ENCODE measurements at places on chromosomes 4 and X.

DNA sequence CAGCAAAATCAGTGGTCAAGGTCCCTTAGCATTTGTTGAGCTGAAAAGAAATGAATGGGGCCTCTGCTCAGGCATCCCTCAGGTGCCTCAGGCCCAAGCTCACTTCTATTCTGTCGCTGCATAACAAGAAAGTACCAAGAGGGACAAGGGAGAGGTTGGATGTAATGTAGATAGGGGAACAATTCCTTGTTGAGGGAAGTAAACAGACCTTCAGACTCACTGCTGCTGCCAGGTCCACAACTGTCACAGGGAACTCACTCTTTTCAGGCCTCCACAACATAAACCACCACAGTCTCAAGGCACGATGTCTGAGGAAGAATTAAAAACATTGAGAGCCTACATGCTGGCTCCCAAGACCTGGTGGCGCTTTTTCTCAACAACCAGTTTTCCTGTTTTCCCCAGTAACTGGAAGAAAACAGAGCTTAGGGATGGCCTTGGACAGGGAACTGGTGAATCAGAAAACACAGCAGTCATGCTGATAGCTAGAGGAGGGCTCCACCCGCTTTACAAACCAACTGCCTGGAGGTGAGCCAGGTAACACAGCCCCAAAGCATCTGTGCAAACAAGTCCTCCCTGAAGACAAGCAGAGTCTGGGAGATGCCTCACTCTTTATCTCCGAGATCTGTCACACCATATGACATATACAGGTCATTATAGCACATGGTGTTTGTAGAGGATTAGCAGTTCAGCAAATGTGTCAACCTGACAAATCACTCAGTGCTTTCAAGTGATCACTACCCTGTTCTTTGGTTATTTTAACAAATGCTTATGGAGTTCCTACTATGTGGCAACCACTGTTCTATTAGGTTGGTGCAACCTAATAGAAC, 14.3 kb upstream of the AWAT1 start:
- DNase-seq: no peak

- no peak for DNase-seq
Measured at GRCh38 chr4:4720646-4721045, 138.8 kb upstream of the MSX1 start.

- DNase-seq: no peak
Measured at GRCh38 chr4:81754169-81754568, 282.5 kb upstream of the RASGEF1B start.

DNA sequence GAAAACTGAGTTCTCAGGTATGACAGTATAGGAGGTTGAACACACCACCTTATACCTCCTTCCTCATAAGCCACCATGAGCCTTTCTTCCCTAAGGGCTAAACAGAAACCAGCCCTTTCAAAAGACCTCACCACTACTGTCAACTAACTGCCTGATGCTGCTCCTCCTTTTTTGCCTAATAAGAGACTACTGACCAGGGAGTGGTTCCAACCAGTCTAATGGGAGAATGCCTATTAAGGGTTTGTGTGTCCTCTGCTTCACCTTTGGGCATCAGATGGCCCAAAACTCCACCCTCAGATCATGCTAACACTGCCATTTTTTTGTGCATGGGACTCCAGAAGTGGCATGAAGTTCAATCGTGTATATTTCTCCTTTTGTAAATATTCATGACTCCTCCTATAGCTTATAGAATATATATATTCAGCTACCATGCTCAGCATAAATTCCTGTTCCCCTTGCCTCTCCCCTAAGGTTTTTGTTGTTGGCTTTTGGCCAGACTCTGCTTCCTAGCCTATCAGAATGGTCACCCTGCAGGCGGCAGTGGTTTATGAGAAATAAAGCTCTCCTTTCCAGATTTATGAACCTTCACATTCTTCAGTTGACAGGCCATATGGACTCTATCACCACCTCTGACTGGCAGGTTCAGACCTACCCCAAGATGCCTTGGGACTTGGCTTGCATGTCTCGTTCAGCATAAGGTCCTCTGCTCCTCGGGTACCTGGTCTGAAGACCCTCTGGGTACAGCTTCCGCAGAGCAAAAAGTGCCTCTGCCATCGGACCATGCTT, 28.2 kb downstream of the FGFBP1 start:
- DNase-seq: no peak

DNA sequence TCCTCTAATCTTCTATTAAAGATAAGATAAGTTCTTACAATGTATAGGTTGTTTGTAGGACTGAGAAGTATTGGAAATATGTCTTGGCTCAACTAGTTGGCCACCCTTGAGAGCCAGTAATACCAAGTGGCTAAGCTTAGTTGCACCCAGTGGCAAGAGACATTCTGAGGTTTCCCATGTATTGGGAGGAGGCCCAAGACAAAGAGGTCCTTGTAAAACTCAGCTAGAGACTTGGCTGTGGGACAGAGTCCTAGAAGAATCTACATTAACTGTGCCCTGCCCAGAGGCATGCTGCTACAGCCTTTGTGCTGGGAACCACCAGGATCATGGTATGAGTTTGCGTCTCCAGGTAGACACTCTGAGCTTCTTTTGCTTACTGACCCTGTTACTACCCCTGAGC, 41.9 kb upstream of the SLC4A4 start:
- DNase-seq: no peak

DNA sequence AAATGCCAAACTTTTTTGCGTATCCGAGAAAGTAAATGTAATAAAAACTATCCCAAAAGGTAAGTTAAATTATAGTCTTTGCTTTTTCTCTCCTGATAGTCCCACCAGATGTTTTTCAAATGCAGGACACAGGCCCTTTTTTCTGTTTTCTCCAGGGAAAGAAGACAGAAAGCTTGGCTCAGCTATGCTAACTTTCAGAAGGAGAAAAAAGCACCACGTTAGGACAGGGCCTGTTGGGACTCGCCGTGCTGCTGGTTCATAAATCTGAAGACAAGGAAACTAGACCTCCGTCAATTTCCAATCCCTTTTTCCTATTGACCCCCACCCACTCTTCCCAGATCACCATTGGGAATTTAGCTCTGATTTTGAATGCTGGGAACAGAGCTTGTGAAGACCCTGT, 220.9 kb upstream of the SFRP2 start:
- no peak for DNase-seq

DNA sequence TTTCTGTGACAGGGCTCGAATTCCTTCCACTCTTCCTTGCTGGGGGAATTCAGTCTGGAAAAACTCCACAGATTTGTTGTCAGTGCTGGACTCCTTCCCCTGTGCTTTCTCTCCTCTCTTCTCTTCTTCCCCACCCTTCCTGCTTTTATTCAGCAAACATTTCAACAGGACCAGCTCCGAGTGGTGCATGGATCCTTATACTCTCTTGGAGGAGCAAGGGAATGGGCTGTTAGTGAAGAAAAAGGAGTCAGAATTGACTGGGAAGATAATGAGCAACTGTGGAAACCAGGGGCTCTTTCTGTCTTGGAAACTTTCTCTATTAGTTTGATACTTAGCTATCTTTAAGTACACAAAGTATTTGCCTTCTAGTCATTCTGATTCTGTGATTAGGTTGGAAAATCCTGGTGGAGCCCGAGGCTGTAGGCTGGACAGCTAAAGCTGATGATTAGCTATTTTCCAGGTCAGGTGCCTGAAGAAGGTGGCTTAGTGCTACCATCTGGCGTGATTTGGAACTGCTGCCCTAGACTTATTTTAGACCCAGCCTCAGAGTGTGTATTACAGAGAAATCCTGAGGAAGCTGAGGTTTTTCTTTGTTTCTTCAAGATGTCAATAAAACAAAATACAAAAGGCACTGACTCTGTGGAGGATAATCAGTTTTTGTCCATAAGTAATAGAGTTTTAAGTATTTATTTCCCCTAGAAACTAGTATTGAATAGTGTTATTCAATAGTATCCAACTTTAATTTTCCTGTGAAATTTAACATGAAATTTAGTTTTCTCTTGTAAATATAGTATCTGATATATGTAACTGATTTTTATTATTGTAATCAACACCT, 38.4 kb downstream of the NAP1L5 start:
- no peak for DNase-seq
